Stimulated activated CD4-positive, alpha-beta T cell treated with anti-CD3 and anti-CD28 coated beads, Interleukin-2, amount 100 ng/mL, for 24 hours (primary cell): ENCODE measurements at places on chromosomes 5 and 9.
A peak's percentile ranks its signal among the peaks of the same experiment; 100 is the strongest.

DNA sequence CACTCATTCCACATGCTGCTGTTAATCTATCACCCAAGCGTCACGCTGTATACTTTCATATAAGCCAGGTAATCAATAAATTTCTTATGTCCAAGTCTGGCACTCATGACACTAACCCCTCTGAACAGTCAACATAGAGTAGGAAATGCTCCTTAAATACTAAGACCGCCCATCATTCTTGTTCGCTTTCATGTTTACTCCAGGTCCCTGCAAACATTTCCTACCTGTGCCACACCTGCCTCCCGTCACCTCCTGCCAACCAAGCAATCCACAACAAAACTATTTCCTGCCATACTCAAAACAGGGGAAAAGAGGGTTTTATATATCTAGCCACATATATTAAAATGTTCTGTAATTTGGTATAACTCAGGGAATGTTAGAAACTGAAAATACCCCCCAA lies 39.0 kb downstream of the ZFR start:
- DNase-seq = no peak

- no peak for DNase-seq
Measured at GRCh38 chr9:2241461-2241835, 226.3 kb downstream of the SMARCA2 start.

- no peak for DNase-seq
Measured at GRCh38 chr5:102223542-102224477, 72.3 kb downstream of the SLCO4C1 start.

DNA sequence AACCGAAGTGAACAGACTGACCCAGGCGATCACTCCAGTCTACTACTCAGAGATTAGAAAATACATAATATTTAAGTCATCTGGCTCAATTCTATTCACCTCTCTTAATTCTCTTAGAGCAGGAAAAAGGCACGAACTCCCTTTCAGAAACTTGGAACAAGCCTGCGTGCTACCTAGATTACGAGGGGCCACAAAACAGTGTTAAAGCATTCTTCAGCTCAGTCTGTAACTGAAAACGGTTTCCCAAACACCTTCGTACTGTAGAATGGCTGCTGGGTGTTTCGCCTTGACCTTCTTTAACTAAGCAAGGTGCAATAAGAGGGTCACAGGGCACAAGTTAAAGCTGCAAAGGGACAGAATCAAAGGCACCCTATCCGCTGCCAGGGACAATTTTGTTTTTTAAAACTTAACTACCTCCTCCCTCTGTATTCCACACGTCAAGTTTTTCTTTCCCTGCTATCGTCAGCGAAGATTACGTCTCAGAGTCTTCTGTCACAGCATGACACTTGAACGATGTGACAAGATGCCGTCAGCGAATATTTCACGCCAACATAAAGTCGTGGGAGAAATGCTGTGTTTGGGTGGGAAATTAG lies 687 bp downstream of the LYSMD3 start:
- no peak for DNase-seq

GRCh38 chr9:27033815-27034403 lies 28.4 kb upstream of the LRRC19 start:
- DNase-seq = peak; percentile 65

GRCh38 chr5:53362521-53362941 lies 117.9 kb upstream of the FST start:
- DNase-seq = no peak

- DNase-seq = no peak
Measured at GRCh38 chr5:36442352-36442751, 140.7 kb upstream of the RANBP3L start.

DNA sequence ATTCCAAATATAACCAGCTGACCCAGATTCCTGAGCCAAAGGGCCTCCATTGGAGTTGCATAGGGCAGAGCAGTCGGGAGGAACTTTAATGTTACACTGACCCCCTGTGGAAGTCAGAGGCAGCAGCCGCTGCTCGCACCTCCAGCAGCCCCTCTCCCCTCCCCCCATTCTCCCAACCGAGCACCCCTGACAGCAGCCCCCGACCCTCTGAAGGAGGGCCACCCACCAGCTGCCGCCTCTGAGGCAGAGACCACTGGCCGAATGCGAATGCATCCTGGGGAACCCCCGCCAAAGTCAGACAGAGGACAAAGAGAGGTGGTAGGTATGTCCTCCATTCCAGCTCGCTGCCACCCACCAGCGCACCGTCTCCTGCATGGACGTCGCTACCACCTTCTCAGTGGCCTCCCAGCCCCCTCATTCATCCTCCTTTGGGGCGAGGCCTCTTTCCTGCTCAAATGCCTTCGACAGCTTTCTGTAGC lies 231.0 kb downstream of the CDK5RAP2 start:
- DNase-seq = peak; percentile 20
